ENCODE measurements at places on chromosomes 12 and 14.

DNA sequence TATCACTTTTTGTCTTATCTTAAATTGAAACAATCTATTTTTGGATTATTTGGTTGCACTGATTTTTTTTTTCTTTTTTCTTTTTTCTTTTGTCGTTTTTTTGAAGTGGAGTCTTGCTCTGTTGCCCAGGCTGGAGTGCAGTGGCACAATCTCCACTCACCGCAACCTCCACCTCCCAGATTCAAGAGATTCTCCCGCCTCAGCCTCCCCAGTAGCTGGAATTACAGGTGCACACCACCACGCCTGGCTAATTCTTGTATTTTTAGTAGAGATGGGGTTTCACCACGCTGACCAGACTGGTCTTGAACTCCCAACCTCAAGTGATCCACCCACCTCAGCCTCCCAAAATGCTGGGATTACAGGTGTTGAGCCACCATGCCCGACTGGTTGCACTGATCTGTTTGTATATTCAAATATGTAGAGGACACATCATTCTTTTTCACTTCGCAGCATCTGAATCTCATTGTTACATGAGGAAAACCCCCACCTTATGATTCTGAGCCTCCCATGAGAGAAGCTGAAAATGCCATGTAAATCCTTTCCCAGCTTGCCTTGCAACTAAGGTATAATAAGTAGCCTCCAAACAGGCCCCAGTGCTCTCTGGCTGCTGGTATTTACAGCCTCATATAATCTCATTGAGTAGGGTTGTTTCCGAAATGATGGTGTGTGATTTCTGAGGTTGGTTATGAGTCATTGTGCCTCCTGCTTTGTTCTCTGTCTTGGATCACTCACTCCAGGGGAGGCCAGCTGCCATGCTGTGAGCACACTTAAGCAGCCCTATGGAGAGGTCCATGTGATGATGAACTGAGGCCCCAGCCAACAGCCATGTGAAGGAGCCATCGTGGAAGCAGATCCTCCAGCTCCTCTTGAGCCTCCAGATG lies 5.2 kb upstream of the HSP90B1 start:
- peak; percentile 27 for DNase-seq

GRCh38 chr12:114895081-114895480 lies 211.1 kb upstream of the TBX3 start:
- DNase-seq, result no peak

- DNase-seq, result no peak
Observed at GRCh38 chr14:68094752-68095151, 275.2 kb downstream of the RAD51B start.

DNA sequence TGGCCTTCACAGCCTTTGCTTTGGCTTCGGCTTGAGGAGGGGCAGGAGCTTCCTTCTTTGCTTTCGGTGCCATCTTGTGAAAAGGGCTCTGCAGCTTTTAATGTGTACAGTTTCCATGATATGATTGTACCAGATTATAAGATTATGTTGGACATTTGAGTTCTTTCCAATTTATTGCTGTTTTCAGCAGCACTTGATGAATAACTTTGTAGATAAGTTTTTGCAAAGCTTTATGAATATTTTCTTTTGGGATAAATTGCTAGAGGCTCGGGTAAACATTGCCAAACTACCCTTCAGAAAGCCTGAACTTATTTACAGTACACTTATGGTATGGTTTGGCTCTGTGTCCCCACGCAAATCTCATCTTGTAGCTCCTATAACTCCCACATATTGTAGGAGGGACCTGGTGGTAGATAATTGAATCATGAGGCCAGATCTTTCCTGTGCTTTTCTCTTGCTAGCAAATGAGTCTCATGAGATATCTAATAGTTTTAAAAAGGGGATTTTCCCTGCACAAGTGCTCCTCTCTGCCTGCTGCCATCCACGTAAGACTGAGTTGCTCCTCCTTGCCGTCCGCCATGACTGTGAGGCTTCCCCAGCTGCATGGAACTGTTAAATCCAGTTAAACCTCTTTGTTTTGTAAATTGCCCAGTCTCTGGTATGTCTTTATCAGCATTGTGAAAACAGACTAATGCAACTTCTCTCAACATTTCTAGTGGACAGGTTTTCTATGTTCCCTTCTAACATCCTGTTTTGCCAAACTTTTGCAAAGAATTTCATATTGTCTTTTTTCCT lies 70.4 kb downstream of the RCOR1 start:
- no peak for DNase-seq

DNA sequence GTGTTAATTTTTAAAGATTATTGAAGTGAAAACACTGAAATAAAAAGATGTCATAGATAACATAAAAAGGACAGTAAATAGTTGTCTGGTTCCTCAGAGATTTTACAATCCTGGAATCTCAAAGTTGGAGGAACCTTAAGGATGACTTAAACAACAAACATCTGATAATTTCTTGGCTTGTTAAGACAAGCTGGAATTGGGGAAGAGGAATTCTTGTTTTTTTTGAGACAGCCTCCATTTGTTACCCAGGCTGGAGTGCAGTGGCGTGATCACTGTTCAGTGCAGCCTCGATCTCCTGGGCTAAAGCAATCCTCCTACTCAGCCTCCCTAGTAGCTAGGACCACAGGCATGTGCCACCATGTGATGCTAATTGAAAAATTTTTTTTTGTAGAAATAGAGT lies 2.3 kb downstream of the ZNF410 start:
- no peak for DNase-seq

DNA sequence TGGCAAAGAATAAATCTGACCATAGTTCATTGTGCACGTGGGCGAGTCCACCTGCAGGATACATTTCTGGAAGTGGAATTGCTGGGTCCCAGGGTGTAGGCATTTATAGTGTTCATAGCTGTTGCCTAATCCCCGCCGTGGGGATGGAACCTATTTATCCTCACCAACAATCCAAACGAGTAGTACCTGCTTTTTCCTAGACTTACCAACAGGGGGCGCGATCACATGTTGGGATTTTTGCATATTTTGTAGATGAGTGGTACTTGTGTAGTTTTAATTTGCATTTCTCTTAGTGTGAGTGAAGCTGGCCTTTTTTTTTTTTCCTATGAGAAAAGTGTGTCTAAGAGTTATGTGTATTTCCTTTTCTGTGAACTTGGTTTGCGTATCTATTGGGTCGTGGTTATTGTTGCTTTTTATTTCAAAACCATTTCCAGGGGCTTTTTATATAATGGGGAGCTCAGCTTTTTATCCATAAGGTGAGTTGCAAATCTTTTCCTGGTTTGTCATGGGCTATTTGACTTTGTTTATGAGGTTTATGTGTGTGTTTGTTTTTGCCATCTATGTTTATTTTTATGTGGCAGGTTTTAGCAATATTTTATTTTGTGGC lies 67.2 kb downstream of the CCDC92 start:
- DNase-seq, result peak; percentile 77

- no peak for DNase-seq
Observed at GRCh38 chr12:103336940-103337339, 158.8 kb downstream of the C12orf42 start.

DNA sequence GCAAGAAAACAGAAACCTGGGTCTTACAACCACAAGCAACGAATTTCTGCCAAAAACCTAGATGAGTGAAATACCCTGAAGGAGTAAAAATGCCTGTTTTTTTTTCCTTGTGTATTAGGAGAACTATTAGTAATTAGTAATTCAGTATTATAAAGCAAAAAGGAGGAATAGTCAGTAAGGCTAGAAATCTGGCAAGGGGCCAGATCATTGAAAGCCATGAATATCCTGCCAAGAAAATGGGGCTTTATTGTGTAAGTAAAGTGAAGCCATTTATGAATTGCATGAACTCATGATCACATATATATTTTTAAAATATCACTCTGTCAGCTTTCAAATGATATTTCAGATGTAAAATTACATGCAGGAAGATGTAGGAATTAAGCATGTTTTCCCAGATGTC lies 57.9 kb downstream of the TXNDC16 start:
- DNase-seq, result no peak

- no peak for DNase-seq
Observed at GRCh38 chr12:94318181-94318580, 141.5 kb downstream of the CEP83 start.

- no peak for DNase-seq
Observed at GRCh38 chr14:105380756-105381155, 17.6 kb upstream of the TEX22 start.

DNA sequence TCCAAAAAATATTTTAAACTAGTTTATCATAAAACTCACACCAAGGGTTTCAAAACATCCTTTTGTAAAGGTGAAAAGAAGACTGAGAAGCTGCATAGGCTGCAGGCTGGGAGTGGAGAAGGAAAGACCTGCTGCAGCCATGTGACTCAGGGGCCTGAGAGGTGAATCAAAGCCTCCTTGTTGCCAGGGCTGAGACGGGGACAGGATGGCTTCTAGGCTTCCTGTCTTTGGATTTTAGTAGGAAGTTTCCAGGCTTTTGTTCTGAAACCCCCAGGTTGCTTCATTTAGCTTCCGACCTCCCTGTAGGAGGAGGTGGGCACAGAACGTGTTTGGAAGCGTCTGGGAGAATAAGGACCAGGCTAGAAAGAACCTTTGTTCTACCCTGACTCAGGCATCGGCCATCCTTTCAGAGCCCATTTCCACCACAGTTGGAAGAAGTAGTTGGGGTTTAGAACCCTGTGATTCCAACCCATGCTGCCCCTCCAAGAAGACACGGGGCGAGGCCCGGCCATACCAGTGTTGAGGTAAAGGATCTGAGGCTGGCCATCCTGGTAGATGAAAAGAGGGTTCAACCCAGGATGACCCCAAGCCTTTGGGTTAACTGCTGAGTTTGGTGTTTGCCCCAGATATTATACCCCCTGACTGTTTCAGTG lies 122.4 kb downstream of the SLC25A47 start:
- no peak for DNase-seq

GRCh38 chr12:98538031-98538430 lies 22.6 kb downstream of the TMPO start:
- DNase-seq, result no peak

GRCh38 chr12:109099431-109100020 lies 2.1 kb downstream of the UNG start:
- no peak for DNase-seq

- DNase-seq, result no peak
Observed at GRCh38 chr12:98719515-98720504, 74.7 kb downstream of the APAF1 start.

GRCh38 chr12:96249196-96250118 lies 55.3 kb downstream of the ELK3 start:
- no peak for DNase-seq

GRCh38 chr12:119480551-119480950 lies 113.0 kb upstream of the TMEM233 start:
- DNase-seq, result no peak

GRCh38 chr14:105014032-105014431 lies 6.9 kb downstream of the CDCA4 start:
- DNase-seq, result no peak

- no peak for DNase-seq
Observed at GRCh38 chr12:69595689-69596088, 10.4 kb downstream of the CCT2 start.

- DNase-seq, result no peak
Observed at GRCh38 chr14:54901380-54902142, 1.1 kb downstream of the GCH1 start.

GRCh38 chr14:95133282-95133681 lies 24.0 kb downstream of the DICER1 start:
- peak; percentile 69 for DNase-seq

DNA sequence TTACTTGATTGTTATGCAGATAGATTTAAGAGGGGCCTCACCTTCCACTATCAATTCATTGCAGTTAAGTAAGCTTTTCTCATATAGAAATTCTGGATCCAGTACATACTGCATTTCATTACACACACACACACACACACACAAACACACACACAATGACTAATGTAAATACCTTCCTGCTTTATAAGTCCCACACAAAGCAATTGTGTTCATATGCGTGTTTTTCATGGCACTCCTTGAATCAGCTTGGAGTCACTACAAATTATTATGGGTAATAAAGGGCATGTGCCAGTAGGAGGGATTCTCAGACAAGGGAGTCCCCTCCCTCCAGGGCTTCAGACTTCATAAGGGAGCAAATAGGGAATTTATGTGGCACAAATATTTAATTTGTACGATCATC lies 4.5 kb downstream of the MIPOL1 start:
- DNase-seq, result no peak

- DNase-seq, result no peak
Observed at GRCh38 chr12:122004633-122005071, 17.0 kb upstream of the BCL7A start.

GRCh38 chr14:80862983-80863382 lies 78.6 kb downstream of the CEP128 start:
- DNase-seq, result no peak

DNA sequence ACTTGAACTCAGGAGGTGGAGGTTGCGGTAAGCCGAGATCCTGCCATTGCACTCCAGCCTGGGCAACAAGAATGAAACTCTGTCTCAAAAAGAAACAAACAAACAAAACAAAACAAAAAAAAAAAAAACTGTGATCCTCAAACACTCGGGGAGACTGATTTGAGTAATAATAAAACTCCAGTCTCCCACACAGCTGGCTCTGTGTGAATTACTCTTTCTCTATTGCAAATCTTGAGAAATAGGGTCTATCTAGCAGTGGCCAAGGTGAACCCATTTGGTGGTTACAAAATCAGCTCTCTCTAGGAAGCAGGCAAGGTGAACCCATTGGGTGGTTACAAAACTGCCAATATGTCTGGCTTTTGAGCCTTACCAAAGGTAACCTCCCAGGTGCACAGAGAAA lies 6.0 kb upstream of the ACOT6 start:
- DNase-seq, result no peak

- DNase-seq, result no peak
Observed at GRCh38 chr12:84305144-84305543, 607.5 kb downstream of the SLC6A15 start.

- DNase-seq, result peak; percentile 62
Observed at GRCh38 chr14:60331201-60332045, 82.4 kb downstream of the PPM1A start.

DNA sequence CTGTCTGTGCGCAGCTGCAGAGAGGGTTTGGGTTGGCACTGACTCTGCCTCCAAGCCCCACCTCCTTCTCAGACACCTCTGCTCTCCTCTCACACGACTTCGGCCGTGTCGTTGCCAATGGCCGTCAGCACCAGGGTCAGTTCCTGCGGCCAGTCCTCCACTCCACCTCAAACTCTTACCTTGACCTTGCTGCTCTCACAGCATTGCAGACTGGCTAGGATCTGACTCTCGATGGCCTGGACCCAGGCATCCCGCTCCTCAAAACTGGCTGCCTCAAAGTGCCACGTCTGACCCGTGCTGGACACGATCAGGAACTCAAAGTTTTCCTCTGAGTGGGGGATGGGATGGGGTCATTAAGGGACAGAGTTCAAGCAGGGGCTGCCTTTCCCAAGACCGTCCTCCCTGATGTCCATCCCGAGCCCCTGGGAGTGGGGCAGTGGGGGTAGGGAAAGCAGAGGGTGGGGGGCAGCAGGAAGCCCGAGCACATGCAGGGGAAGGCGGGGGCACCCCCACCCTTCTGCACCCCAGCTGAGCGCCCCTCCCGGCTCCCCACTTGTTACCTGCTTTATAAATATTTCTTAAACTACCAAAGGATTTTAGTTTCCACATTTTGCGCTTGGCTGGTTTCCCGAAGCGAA lies 10.7 kb downstream of the AGAP2 start:
- no peak for DNase-seq

DNA sequence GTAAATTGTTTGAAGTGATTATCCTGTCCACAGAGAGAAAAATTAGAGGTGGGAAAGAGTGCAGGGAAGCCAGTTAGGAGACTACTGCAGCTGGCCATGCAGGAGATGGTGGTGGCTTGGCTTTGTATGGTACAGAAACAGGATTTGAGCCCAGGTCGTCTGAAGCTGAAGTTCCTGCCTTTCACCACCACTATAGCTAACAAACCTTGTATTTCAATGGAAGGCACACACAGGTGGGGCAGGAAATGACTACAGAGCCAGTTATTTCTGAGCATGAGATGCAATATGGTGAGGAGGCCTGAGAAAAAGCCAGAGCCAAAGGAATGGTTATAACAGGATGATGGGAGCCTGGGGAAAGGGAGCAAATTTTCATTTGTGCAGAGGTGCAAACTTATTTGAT lies 103.9 kb downstream of the BTG1 start:
- no peak for DNase-seq

Measured in Ammon's horn (tissue), 1 donor.